ENCODE measurements at places on chromosomes 5 and 9. TPM values are rescaled to one million over a fixed set of nuclear protein-coding genes. Genes with fewer than 3 reads are reported as not detected.

PCDHGB4 gene
- not detected for total RNA-seq

SLC6A19 gene
- total RNA-seq, result not detected

GZMA gene
- total RNA-seq, result 2.4 TPM

PCDHA13 gene
- not detected for total RNA-seq

PIP5KL1 gene
- 2.8 TPM for total RNA-seq

IFNB1 gene
- 2.2 TPM for total RNA-seq

Measured in activated CD4-positive, alpha-beta T cell treated with anti-CD3 and anti-CD28 coated beads for 36 hours (primary cell).